ENCODE measurements at places on chromosomes 7 and 10.

DNA sequence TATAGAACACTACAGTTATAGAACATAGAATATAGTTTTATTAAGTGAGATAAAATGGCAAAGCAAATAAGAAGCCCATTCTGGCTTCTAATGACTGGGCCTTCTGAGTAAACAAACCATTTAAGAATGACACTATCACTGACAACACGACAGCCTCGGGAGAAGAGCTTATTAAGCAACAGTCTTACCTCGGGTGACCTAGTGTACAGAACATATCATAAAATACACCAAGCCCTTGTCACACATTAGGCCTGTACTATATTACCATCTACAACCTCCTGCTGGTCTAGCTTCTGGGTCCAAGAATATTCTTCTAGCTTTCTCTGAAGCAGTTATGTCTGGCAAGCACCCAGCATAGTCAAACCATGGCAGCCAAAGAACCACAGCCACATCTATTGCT is 32.0 kb downstream of the CCDC186 start:
- no peak for DNase-seq

DNA sequence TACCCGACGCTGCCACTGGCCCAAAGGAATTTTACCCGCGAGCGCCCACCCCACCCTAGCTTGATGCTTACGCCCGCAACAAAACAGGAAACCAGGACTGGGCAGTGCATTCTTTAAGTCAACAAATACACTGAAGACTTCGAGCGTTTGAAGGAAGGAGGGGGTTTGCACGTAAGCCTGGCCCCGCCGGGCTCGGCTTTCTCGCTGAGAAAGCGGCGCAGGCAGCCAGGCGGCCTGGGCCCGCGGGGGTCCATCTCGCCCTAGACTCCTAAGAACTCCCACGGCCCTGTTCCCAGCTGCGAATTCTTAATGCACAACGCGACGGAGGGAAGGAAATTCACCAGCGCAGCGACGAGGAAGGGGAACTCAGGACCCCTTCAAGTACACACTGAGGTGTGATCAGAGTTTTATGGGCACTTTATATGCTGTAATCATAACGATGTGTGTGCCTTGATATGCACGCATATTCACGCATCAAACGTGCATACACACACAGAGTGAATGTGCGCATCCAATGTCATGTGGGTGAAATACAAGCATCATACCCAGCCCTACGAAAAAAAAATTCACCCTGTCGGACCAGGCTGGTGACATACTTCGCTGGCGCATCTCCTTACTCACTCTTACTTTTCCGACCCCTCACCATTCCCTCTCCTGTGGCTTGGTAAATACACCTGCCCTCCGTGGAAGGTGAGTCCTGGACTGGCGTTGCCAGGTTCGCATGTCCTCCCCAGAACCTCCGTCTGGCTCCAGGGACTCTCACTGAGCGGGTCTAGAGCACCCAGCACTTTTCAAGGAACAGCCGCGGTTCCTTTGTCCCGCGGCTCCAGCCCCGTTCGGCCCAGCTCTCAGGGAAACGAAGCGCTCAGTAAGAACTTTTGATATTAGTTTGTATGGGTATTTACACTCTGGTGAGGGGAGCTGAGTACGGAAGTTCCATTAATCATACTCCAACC is 5.7 kb upstream of the HOXA13 start:
- no peak for DNase-seq

DNA sequence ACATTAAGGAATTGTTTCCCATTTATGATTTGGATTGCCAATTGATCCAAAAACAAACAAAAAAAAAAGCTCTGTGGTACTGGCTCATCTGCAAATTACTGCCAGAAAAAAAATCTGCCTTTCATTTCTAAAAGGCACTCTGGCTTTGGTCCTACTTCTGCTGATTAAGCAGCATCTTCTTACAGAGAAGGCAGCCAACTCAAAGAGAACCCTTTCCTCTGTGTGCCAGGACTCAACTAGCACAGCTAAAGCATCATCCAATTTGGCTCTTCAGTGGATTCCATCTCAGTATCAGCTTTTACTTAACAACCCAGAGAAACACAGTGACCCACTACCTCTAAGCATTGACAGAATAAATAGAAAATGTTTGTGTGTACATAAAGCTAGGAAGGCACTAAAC is 80.6 kb downstream of the GSAP start:
- no peak for DNase-seq

GRCh38 chr10:110737886-110738634 is 93.9 kb downstream of the RBM20 start:
- no peak for DNase-seq

GRCh38 chr10:87761892-87762291 is 56.1 kb downstream of the ATAD1 start:
- DNase-seq, result peak; percentile 3

- DNase-seq, result no peak
These were observed 315.8 kb downstream of the HPSE2 start for GRCh38 chr10:98919899-98920298.

DNA sequence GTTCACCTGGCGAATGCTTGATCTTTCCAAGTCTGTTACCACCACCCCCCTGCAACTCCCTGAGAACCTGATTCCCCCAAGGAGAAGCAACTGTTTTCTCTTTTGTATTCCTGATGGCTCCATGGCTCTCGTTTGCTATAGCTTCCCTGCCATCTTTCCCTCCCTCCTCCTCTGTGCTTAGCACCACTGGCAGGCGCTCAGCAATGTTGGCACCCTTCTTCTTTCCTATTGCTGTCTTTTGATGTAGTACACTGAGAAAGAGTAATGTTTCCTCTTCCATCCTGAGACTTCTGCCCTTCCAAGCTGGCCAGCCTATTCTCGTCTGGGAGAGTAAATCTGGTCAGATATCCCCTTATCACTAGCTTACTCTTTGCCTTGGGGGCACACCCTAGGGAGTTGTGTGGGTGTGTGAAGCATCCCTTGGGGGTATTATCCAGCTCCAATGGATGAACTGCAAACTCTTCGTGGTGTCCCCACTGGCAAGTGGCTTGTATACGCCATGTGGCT is 74.0 kb downstream of the BMPER start:
- DNase-seq, result no peak

- DNase-seq, result no peak
These were observed 382.7 kb upstream of the FOXK1 start for GRCh38 chr7:4299431-4299830.

GRCh38 chr10:13810568-13810967 is 223.8 kb downstream of the PRPF18 start:
- no peak for DNase-seq

DNA sequence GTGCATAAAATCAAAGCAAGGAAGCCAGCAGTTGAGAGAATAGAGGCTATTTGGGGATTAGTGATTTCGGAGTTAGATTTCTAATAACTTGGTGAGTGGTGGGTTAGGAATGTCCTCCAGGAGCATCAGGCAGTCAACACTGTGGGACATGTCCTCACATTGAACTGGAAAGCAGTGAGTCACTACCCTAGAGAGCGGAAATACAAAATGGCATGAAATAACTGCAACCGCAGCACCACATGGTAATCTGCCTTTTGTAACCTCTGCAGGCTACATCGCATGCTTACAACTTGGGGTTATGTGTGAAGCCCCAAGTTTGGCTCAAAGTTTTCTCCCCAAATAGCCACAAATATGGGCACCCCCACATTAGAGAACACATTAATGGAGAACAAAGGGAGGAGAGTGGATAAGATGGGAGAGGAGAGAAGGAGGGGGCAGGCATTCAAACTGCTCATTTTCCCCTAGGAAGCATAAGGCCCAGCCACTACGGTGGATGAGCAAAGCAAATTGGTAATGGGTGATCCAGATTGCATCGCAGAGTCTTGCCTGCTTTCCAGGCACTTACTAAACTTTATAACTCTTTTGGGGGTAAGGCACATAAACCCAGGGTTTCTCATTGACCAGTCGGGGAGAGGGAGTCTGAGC is 22.0 kb upstream of the SLF2 start:
- no peak for DNase-seq

DNA sequence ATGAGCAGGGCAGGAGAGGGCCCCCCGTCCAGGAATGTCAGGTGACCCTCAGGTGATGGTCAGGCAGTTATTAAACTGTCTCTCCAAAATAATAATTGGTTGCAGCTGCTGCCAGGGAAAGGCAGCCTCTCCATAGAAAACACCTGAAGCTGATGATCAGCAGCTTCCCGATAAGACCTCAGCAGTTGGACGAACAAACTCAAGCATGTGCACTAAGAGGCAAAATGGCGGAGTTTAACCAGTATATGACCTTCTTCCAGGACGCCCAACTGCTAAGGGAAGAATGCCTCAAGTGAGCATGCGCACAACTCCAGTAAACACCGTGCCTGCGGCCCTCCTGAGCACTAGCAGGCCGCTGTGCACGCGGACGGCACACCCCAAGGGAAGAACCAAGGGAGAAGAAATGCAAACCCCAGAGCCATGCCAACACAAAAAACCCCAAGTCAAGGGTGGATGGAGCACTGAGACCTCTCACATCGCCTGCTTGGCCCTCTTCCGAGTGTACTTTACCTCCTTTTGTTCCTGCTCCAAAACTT is 38.9 kb upstream of the ADARB2 start:
- no peak for DNase-seq

DNA sequence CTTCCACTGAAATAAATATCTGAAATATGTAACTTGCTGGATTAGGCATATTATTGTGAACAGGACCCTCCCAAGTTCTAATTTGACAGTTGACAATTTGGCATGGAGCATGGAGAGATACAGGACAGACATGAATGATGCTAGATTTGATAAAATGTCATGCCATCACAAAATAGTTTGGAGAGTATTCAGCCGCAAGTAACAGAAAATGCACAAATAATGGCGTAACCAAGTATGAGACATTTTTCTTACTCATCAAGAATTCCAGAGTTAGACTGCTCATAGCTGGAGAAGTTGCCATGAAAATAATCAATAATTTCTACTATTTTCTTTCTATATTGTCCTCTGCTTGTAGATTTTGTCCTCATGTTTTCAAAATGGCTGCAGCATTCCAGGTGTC is 45.5 kb upstream of the GPAM start:
- no peak for DNase-seq

DNA sequence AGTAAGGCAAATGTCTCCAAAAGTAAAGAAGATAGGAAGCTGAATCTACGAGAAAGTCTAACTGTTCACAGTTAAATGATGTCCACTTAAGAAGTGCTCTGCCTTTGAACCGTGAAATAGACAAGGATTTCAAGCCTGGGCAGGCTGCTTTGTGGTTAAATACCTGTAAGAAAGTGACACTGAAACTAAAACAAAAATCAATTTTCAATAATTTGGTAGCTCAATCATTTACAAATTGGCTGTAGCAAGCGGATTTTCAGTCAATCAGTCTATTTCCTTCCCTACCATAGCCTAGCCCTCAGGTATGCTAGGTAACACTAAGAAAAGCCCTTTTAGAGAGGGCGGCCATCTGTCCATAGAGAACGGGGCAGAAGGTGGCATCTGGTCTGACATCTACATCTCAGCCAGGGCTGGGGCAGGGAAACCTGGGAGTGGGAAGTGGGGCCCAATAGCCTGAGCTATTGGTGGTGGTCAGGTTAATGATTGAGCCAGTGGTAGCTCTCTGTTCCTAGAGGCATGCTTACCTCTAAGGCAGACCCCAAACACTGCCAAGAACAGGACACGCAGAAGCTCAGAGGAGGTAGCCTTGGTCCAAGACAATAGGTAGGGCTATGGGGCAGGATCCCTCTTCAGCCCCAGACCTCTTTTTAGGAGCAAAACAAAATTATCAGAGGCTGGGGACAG is 223.2 kb downstream of the CCSER2 start:
- no peak for DNase-seq

DNA sequence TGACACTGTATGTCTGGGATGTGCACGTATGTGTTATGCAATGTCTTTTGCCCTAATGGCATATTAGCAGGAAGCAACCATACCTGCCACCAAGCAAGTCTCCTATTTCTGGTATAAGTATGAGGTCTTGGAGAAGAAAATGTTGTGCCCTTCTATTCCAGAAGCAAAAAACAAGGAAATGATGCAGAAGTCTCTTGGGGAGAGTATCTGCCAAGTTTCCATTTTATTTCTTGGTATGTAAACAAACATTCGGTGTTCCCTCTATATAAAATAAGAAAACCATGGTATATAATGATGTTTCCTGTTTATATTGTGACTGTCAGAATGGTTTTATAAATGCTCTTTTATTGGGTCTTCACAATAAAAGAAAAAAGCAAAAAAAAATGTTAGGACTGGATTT is 19.3 kb upstream of the MYO3A start:
- DNase-seq, result no peak

DNA sequence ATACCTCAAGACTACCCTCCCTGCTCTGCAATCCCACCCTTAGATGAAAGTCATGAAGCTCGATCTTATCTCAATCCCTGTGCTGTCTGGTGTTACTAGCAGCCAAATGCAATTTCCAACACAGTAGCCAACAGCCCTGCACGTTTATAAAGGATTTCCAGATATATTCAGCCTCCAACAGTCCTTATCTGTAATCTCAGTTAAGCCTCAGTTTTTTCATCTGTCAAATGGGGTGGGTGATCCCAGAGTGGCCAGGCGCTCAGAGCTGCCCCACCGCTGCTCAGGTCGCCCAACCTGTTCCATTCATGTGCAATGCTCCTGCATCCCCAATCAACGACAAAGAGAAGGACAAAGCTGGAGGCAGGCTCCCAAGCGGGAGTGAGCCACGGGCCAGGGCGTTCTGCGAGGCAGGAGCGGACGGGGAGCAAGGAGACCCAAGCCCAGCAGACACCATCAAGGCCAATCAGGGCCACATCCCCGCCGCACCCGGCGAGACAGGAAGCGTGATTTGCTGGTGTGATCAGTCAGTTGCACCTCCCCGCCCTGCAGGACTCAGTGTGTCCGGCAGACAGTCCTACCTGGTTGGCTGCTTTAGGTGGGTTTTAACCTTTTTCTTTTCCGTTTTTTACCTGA is 19.7 kb downstream of the PDGFA start:
- no peak for DNase-seq

DNA sequence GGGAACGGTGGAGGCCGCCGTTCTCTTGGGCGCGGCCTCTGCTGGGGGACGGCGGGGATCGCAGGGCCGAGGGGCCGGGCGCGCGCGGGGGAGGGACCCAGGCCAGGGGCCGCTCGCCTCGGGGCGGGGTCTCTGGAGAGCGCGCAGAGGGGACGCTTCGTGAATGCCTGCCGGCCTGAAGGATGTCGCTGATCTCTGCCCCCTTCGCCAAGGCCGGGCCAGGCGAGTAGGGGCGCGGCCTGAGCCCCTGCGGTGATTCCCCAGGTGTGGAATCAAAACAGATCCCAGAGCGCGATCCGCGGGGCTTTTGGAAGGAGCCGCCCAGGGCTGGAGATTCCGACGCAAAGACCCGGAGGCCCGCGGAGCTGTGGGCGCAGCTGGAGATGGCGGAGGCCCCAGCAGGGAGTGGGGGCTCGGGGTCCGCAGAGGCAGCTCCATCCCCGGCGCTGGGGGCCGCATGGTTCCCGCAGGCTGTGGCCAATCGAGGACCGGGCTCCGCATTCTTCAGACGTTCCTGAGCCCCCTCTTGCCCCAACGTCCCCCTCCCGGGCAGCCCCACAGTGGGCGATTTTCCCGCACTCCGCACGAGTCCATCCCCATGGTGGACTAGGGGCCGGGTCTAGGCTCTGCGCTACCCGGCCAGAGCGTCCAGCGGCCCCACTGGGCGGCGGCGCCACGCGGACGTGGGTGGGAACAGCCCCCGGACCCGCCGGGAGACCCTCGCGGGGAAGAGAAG is 166.0 kb downstream of the ACTR3B start:
- no peak for DNase-seq

- DNase-seq, result no peak
These were observed 46.6 kb upstream of the MKX start for GRCh38 chr10:27792216-27792615.

GRCh38 chr10:14583252-14583651 is 191.4 kb downstream of the FAM107B start:
- DNase-seq, result peak; percentile 81

- DNase-seq, result no peak
These were observed 16.7 kb upstream of the CLIP2 start for GRCh38 chr7:74272305-74273038.
